ENCODE measurements at places on chromosomes 4 and X.

DNA sequence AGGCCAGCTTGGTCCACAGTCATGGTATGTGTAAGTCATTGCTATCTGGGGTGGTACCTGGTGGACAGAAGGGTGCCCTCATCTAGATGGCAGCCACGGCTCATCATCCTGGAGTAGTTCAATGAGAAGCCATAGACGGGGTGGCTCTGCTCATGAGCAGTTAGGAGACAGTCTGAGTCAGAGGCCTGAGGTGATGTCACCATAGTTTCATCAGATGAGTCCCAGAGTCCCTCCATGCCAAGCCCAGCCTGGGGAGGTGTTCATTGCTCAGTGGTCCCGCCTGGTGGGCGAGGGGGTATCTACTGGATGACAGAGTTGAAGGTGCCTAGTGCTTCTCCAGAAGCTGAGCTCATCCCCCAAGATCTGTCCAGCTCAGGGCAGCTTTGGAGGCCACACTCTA is 49.8 kb downstream of the DLG3 start:
- no peak for DNase-seq

DNA sequence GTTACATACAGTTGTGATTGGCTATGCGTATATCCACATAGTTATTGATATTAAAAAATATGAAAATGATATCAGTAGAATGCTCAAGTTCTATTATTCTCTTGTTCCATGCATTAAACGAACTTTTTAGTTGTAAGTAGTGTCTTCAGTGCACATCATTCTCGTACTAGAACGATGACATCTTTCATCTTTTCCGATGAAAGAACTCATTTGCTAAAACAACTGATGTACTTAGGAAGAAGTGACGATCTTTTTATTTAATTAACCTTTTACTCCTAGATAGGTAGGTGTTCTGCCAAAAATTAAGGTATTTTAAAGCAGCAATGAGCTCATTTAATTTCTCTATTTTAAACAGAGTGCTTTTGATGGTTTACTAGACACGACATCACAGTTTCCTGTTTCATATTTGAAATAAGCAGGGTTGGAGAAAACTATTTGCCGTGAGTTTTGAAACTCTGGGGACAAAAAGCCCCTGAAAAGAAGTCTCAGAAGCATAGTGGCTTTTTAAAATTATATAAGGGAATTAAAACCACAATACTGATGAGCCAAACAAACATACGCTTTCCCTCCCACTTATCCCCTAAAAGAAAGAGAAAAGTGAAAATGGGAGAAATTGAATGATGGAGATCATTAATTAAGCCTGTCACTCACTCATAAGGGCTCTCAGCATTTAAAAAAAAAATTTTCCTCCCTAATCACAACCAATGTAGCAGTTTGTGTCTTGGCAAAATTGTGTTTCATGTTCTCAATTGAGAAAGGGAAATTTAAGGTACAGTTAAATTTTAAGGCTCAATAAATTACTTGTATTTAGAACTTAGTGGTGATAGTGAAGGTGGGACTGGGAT is 25.6 kb downstream of the SPRY1 start:
- peak; percentile 18 for DNase-seq

GRCh38 chrX:86805241-86805640 is 657.0 kb downstream of the DACH2 start:
- DNase-seq, result no peak

DNA sequence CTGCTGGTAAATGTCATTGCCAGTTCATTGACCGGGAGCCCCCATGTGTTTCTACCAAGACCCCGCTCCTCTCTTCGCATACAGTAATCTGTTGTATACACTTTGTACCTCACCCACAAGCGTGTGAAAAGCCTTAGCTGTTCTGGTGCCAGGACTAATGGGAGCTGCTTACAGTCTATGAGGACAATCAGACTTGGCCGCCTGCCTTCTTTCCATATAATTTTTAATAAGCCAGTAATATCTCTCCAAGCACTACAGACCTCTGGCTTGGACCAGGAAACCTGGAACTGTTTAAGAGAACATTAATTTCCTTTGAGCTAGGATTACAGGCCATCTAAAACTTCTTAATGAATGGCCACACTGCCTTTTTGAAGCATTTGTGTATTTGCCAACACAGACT is 149.7 kb upstream of the MSX1 start:
- no peak for DNase-seq

DNA sequence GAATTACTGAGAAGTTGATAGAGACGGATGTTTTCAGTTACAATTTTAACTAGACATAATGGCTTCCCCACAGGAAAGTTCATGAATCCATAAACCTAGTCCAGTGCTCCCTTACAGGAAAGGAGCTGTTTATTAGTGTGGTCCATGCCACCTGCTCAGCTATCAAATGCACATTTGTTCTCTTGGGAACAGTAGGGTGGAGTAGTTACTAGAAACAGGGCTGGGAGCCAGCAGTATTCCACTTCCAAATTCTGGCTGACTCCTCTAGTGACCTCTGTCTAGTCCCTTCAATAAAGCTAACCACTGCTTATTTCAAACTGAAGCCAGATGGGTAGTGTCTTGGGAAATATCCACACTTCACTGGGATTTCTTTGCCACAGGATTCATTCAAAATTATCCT is 88.4 kb upstream of the TLL1 start:
- no peak for DNase-seq

DNA sequence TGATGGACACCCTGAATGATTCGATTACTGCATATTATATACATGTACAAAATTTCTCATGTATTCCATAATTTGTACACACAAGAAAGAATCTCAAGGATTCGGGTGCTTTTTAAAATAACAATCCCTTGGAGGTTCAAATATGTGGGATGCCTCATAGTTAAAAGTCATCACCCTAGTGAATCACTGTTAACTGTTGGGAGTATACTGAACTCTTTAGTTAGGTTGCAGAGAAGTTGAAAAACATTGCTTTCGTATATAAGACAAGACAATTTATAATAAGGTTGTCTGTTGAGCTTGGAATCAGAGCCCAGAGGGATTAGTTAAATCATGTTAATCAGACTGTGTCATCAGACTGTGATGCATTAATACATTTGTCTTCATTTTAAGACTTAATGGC is 15.6 kb downstream of the DCK start:
- no peak for DNase-seq

GRCh38 chrX:18995221-18995620 is 11.3 kb upstream of the PHKA2 start:
- no peak for DNase-seq

DNA sequence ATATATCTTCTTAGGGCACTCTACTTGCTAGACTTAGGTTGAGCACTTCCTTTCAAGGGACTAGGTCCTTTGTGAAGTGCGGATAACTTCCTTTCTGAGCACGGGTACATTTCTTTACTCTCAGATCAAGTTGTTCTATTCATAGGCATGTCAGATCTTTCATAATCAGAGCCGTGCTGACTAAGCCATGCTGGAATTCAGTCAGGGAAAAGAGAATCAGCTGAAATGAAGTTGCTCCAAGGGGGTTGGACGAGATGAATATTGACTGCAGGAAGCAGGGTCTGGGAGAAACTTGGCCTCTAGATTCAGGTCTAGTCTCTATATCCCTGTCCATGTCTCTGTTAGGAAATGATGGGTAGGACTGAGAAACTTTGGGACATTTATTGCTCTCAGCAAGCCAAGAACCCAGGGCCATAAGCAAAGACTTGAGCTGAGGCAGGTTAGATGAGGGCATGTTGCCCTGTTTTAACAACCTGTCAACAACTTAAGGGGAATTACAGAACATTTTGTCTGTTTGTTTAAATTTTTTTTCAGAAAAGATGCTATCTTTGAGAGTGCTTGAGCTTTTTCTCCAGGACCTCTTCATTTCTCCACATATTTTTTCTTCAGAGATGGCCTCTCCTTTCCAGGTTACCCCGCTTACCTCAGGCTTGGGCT is 28.3 kb downstream of the AREG start:
- no peak for DNase-seq

- DNase-seq, result no peak
These were observed 207.3 kb upstream of the CLNK start for GRCh38 chr4:10891866-10892265.

- DNase-seq, result no peak
These were observed 1499.3 kb downstream of the PCDH7 start for GRCh38 chr4:32219306-32220075.

- no peak for DNase-seq
These were observed 290.8 kb upstream of the GIMD1 start for GRCh38 chr4:106659371-106659770.

DNA sequence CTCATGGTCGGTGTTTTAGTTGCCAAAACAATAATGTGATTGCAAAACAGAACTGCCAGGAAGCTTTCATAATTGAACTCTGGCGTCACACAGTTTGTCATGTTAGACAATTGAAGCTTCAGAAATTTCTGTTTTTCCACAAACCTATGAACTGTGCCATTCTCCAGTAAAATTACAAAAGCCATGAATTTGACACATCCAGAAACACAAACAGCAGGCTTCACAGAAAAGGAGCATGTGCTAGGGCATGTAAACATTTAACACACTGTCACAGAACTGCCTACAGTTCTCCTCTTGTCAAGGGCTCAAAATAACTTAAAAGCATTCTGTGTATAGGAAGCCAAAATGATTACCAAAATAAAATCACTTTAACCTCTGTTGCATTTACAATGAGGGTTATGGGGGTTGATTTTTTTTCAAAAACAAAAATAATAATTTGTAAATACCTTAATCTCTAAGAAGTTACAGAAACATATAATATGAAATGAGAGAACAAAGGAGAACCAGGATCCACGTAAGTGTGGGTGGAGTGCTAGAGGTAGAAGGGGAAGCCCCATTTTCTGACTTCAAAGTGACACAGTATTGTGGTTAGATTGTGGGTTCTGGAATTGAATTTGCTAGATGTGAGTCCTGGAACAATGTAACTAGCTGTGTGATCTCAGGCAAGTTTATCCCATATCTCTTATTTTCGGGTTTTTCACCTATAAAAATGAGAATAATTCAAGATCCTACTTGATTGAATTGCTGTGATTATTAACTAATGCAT is 295.0 kb downstream of the CENPC start:
- DNase-seq, result no peak

DNA sequence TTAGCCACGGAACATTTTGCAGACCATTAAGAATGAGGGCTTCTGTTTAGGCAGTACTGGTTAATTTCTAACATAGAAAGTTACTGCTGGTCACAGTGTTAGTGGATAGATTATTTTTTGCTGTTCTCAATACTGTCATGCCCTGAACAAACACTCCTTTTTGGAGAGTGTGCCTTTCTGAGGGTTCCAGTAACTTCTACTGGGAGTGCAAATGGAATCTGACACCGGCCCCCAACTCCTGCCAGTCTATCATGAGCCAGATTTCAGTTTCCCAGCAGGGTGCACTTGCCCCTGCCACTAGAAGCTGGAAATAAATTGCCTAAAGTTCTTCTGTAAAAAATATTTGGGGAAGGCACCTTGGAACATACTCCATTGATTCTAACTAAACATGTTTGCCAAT is 224.4 kb upstream of the GPC4 start:
- no peak for DNase-seq

- DNase-seq, result no peak
These were observed 53.6 kb downstream of the SLC7A11 start for GRCh38 chr4:138188406-138189084.

GRCh38 chr4:3436798-3437581 is 4.8 kb upstream of the HGFAC start:
- no peak for DNase-seq

DNA sequence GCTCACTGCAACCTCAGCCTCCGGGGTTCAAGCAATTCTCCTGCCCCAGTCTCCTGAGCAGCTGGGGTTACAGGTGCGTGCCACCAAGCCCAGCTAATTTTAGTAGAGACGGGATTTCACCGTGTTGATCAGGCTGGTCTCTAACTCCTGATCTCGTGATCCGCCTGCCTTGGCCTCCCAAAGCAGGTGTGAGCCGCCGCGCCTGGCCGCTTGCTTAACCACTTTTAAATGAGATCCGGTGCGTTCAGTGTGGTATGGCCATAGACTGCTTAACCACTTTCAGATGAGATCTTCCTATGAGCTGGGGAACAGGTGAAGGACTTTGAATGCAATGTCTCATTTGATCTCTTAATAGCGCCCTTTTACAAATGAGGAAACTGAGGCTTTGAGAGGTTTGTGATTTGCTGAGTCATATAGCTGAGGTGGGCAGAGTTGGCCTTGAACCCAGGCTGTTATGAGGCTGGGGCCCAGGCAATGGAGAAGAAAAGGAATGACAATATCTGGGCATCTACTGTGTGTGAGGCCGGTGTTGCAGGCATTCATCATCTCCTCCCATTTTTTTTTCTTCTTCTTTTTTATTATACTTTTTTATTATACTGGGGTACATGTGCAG is 41.9 kb upstream of the NSG1 start:
- no peak for DNase-seq

- DNase-seq, result no peak
These were observed 75.5 kb downstream of the UGT8 start for GRCh38 chr4:114674080-114674479.

- DNase-seq, result no peak
These were observed 371.2 kb downstream of the SPRY1 start for GRCh38 chr4:123767806-123768205.

DNA sequence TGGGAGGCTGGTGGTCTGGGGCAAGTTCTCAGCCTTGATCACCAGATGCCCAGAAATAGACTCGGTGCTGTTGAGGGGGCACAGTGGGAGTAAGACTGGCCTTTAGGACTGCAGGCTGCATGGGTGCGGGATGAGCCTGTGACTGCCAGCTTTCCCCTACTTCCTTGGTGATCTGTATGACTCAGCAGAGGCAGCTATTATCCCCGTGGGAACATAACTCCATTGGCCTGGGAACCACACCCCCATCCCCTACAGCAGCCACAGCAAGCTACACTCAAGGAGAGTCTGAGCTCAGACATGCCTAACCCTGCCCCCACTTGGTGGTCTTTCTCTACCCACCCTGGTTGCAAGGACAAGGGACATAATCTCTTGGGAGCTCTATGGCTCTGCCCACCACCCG is 20.6 kb downstream of the CLIC2 start:
- DNase-seq, result no peak

DNA sequence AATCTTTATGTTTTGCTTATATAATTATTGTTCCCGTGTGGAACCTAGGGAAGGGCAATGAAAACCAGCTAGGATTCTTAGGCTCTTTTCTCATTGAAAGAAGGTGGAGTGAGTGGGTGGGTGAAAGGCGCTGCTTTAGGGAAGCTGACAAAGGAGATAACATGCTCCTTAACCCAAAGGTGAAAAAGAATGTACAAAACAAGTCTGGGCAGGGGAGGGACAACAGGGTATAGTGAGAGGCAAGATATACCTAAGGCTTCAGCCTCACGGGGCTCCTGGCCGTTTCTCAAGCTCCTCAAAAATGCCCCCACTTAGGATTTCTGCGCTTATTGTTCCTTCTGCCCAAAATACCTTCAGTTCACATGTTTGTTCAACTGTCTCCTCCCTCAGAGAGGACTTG is 1.8 kb downstream of the SH2D1A start:
- no peak for DNase-seq

DNA sequence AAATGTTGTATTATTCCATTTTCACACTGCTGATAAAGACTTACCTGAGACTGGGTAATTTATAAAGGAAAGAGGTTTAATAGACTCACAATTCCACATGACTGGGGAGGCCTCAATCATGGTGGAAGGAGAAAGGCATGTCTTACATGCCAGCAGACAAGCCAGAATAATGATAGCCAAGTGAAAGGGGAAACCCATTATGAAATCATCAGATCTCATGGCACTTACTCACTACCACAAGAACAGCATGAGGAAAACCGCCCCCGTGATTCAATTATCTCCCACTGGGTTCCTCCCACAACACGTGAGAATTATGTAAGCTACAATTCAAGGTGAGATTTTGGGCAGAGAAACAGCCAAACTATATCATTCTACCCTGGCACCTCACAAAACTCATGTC is 2535.1 kb downstream of the ARAP2 start:
- no peak for DNase-seq
